ENCODE measurements at places on chromosomes 7 and 10. TPM values are rescaled to one million over a fixed set of nuclear protein-coding genes. Genes with fewer than 3 reads are reported as not detected.

Gene SPDYE8
- not detected for total RNA-seq

Gene CRPPA
- total RNA-seq = 1.8 TPM

DNA sequence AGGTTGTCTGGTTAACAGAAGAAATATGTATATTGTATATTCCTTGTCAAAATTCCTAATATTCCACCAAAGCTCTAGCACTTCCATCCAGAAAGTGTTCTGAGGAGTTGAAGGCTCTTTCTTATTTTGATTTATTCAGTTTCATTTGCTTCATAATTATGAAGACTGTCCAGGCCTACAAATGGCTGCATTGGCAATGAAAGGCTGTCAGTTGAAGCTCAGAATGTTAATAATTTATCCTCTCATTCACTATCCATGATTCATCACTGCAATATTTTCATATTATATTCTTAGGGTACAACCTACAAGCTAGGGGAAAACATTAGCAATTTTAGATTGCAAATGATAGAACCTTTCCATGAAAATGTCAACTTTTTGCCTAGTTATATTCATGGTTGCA lies 57.3 kb downstream of the ARID5B start:
- peaks cover 11% of the 10 kb centered on the region for H3K4me1 ChIP-seq
- H3K27ac ChIP-seq = no peak overlapping the region
- no peak overlapping the region for H3K4me3 ChIP-seq
- no peaks in the 10 kb centered on the region for H3K36me3 ChIP-seq
- H3K27me3 ChIP-seq = no peaks in the 10 kb centered on the region
- no peak for DNase-seq

- H3K27ac ChIP-seq = no peak overlapping the region
- H3K4me3 ChIP-seq = no peak overlapping the region
- H3K4me1 ChIP-seq = peaks cover 3% of the 10 kb centered on the region
- H3K27me3 ChIP-seq = no peaks in the 10 kb centered on the region
Observed at GRCh38 chr7:143452495-143452894, 9.2 kb downstream of the TAS2R60 start.

Gene MNX1
- total RNA-seq = not detected

Gene HMX3
- not detected for total RNA-seq

- H3K4me3 ChIP-seq = no peak overlapping the region
- H3K27me3 ChIP-seq = no peaks in the 10 kb centered on the region
- no peak for DNase-seq
- H3K4me1 ChIP-seq = no peaks in the 10 kb centered on the region
- no peak overlapping the region for H3K27ac ChIP-seq
Observed at GRCh38 chr10:124026589-124026939, 66.8 kb downstream of the CHST15 start.

GRCh38 chr10:97771055-97771891 lies 526 bp downstream of the SFRP5 start:
- DNase-seq = no peak
- H3K27ac ChIP-seq = no peak overlapping the region
- H3K27me3 ChIP-seq = peaks cover 13% of the 10 kb centered on the region

DNA sequence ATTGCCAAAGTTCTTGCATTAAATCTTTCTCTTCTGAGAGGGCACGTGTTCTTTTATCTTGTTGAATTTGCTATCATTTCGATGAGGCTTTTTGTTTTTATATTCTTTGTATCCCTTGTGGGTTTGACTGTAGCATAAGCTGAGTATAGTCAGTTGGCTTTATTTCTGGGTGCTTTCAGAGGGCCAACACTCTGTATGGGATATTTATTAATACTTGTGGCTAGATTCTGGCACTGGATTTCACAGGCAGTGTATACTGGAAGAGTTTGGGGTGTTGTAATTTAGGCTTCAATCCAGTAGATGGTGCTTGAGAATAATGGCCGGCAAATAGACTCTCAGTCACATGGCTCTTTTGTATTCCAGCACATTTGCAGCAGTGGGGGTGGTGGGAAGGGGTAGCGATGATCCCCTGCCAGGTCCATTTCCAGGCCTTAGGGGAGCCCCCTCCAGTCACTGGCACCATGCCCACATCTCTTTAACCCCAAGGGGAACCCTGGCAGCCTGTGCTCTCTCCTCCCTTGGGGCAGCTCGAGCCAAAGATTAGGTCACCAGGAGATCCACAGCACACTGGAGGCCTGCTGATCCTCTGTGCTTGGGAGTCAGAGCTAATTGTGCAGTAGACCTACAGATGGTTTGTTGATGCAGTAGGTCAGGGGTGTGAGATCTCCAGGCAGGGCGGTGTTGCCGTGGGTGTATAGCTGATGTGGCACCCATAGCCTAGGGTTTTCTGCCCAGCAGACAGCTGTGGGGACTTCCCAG lies 81.8 kb downstream of the PTPN20 start:
- no peak for DNase-seq
- H3K4me3 ChIP-seq = no peak overlapping the region
- H3K27ac ChIP-seq = no peak overlapping the region
- no peaks in the 10 kb centered on the region for H3K27me3 ChIP-seq

- no peak overlapping the region for H3K27ac ChIP-seq
- no peaks in the 10 kb centered on the region for H3K36me3 ChIP-seq
- H3K4me1 ChIP-seq = no peaks in the 10 kb centered on the region
- no peak for DNase-seq
- no peak overlapping the region for H3K4me3 ChIP-seq
Observed at GRCh38 chr7:135758531-135758932, 9.9 kb upstream of the FAM180A start.

GRCh38 chr7:18889436-18889835 lies 228.0 kb downstream of the TWIST1 start:
- no peak overlapping the region for H3K4me3 ChIP-seq
- H3K27me3 ChIP-seq = no peaks in the 10 kb centered on the region
- no peak overlapping the region for H3K27ac ChIP-seq
- no peaks in the 10 kb centered on the region for H3K36me3 ChIP-seq
- H3K4me1 ChIP-seq = no peaks in the 10 kb centered on the region

Gene AKR1B15
- not detected for total RNA-seq

DNA sequence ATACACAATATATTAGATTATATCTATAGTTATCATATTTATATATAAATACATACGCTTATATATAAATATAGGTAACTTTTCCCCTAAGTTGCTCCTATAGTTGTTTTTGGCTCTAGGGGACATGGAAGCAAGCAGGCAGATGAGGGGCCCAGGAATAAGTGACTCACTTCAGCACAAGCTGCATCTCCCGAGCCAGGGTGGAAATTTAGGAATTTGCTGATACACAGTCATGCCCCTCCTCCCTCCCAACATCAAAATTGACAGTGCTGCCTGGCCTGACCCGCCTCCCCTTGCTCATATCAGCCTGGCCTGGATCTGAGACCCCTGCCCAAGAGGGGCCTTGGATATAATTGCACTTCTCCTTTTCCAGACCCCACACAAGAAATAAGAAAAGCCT lies 33.8 kb downstream of the MKI67 start:
- no peak for DNase-seq
- no peaks in the 10 kb centered on the region for H3K36me3 ChIP-seq

DNA sequence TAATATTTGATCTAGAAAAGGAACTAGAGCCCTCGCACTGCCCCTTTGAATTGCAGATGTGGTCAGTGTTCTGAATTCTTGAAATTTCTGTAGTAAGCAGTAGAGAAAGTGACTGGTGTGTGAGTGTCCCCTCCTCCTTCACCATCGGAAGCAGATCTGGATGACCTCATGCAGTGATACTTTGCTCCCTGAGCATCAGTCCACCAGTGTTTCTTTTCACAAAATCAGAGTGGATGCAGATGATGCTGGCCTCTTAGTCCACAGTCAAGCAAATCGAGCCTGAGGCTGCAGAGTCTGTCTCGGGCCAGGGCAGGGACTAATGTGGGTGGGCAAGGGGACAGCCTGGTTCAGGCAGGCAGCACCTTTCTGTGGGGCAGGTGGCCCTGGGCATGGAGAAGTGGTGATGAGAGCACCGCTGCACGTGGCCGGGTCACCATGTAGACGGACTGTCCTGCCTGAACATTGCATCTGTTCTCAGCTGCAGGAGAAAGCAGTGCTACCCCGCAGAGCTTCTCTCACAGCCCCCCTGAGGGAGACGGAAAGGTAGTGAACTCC lies 5.4 kb downstream of the INSIG1 start:
- H3K27me3 ChIP-seq = no peaks in the 10 kb centered on the region
- no peak for DNase-seq
- no peak overlapping the region for H3K27ac ChIP-seq
- H3K4me1 ChIP-seq = peaks cover 30% of the 10 kb centered on the region

- no peak for DNase-seq
- H3K4me1 ChIP-seq = no peaks in the 10 kb centered on the region
- no peaks in the 10 kb centered on the region for H3K36me3 ChIP-seq
- no peak overlapping the region for H3K4me3 ChIP-seq
- no peaks in the 10 kb centered on the region for H3K27me3 ChIP-seq
Observed at GRCh38 chr10:85679710-85680109, 686.9 kb downstream of the GRID1 start.

Gene LLCFC1
- not detected for total RNA-seq
